ENCODE measurements at places on chromosomes 7 and 10. TPM values are rescaled to one million over a fixed set of nuclear protein-coding genes. Genes with fewer than 3 reads are reported as not detected.

- no peak for DNase-seq
Observed at GRCh38 chr7:56447864-56448693, 331.9 kb upstream of the NUPR2 start.

DNA sequence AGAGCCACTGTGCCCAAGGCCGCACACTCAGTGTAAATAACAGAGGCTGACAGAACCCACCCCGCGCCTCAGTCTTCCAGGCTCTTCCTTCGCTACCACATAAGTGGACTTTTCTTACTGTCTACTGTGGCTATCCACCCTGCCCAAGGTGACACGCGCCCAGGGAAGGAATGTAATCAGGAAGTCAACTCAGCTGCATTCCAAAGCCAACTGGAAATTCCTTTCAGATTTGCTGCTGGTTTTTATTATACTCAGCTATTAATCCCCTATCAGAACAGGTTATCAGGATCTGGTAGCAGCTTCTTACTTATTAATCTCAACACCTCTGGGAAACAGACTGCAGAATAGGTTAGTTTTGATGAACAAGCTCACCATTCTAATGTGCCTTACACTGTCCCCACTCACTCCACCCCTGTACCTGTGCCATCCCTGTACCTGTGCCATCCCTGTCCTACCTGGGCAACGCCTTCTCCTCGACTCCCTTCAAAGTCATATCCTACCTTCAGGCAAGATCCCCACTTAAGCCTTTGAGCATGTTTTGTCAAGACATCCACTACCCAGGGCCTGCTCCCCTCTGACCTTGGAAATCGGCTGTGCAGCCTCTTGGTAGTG is 90.7 kb downstream of the NHLRC2 start:
- DNase-seq, result no peak

DNA sequence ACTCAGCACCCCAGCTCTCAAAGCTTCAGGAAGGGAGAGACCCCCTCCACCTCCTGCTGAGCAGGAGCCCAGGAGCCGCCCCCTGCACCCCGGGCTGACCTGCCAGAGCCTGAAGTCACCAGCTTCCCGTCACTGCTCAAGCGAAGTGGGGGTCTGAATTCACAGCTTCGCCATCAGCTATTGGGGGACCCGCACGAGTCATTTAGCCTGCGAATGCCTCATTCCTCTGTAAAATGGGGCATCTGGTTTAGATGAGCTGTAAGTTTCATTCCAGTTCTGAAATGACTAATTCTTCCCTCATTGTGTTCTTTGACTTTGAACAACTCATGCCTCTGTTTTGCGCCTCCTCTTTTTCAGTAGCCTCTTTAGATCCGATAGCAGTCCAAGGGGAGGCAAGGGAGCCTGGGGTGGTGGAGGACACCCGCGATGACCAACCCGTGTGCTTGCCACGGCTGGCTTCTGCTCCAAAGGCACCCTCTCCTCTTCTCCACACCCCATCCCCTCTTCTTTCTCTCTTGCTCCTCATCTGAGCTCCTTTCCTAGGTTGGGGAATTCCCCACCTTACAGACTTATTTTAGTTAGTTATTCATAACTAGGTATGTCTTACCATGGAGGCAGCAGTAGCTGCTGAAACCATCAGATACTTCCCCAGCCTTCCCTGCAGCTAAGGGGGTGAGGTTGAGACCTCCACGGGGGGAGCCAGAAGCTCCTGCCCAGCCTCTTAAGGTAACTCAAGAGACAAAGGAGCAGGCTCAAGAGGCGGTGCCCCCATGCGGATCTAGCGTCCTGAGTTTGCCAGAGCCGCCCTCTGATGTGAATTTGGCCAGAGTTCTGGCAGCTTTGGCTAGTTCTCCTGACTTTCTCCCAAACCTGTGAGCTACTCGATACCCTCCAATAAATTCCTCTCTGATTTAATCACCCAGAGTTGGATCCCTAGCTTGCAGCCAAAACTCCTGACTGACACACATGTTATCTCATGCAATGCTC is 47.7 kb downstream of the RBM17 start:
- no peak for DNase-seq

DNA sequence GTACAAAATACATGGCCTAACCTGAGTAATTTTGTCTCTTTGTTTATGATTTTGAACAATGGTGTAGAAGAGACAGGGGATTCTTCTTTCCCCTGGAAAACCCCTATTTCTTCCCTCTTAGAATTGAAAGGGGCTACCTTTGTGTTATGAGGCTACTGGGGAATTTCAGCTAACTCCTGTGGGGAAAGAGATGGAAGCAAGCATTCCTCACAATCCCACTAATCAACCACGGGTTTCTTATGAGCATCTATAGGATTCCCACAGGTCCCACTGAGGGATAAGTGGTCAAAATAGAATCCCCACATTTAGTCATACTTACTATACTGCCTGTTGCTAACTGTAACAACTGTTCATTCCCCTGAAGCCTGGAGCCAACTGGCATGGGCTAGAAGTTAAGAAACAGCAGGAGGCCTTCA is 32.2 kb upstream of the ITGB8 start:
- no peak for DNase-seq

- DNase-seq, result no peak
Observed at GRCh38 chr10:35643151-35644049, 1.3 kb upstream of the FZD8 start.

DNA sequence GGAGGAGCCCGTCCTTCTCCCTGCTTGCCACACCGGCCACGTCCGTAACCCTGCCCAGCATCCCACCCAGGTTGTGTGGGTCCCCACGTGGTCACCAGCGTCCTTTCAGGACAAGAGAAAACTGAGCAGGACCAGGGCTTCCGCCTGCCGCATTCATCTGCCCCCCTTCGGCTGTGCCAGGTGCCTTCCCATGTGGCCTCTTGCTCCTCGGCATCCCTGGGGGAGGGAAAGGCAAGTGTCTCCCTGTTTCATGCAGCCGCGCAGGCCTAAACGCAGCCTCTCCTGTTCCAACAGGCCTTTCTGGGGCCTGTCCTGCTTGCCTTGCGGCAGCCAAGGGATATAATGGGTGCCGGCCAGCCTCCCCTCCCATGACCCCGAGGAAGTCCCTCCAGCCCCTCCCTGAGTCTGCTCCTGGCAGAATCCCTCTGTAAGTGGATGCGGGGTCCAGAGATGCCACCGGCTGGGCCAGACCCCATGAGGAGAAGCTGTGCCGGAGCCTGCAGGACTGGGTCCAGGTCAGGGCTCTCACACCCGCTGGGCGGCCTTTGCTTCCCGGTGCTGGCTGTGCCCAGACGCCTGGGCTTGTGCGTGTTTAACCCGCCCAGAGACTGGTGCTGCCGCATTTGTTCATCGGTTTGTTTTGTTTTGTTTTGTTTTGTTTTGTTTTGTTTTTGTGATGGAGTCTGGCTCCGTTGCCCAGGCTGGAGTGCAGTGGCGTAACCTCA is 23.1 kb downstream of the SHH start:
- no peak for DNase-seq

CCL24 gene
- total RNA-seq, result not detected

Data from omental fat pad (tissue), 4 donors.